ENCODE measurements at places on chromosomes 11 and 22. TPM values are rescaled to one million over a fixed set of nuclear protein-coding genes. Genes with fewer than 3 reads are reported as not detected.

GRK3 gene
- 13.5 TPM for total RNA-seq

FOLR1 gene
- 1.2 TPM for total RNA-seq

MRGPRX4 gene
- not detected for total RNA-seq

ATL3 gene
- 89.3 TPM for total RNA-seq

MS4A4E gene
- total RNA-seq, result 7.1 TPM

DNA sequence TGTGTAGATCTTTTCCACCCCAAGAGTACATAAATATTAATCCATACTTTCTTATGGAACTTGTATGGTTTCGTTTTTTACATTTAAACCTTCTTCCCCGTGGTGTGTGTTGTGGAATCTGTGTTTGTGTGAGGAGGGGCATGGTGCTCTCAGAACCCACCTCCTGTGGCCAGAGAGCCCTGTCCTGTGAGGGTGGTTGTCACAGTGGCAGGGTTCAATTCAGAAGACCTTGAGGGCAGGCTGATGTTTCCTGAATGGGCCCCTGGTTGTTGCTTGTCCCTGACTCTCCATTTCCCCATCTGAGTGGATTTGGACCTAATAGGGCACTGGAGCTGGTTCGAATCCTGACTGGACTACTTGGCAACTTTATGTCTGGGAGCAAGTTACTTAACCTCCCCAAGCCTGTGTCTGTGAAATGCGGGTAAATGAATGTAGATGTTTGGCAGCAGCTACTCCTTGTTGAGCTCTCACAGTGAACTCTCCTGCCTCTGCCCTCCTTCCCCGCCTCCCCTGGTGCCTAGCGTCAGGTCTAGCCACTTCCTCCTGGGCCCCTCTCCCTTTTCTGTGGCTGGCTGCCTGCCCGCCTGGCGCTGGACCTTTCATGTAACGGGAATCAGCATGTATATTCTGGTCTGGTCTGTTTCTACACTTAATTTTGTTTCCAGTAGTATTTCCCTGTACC, 7.3 kb downstream of the NEAT1 start:
- DNase-seq, result peak; percentile 83

DNA sequence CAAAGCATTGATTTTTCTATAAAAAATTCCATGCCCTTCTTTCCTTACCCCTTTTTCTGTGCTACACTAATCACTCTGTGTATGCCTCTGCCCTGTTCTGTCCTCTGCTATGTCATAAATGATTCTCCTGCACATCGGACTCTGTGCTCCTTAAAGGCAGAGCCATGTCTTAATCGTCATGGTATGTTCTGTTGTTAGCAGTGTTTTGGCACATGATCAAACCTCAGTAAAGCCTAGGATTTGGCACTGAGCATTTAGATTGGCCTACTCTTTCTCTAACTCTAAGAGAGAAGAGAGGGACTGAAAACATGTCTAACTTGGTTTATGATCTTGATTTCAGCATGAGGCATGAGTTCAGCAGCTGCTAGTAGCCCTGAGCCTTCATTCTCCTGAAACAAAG, 266.9 kb downstream of the AASDHPPT start:
- no peak for DNase-seq

GRCh38 chr22:42327462-42328129, 57.1 kb upstream of the TCF20 start:
- no peak for DNase-seq

DNA sequence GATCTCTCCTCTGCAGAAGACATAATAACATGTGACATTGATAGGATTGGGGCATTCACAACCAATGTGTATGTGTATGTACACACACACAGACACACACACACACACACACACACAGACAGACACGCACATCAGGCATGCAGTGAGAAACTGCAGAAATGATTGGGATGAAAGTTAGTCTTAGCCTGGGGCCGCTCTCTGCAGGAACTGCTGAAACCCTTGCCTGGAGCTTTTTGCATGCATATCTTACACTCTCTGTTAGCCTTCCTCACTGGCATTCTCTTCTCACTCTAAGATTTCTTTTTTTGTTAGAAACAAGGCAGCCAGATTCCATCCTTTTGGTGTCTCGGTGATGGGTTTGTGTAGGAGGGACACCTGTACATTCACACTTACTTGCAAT, 337.9 kb downstream of the NELL1 start:
- no peak for DNase-seq

- no peak for DNase-seq
Measured at GRCh38 chr11:112584672-112585071, 324.0 kb upstream of the PLET1 start.

GRCh38 chr11:794766-795633, 3.1 kb downstream of the SLC25A22 start:
- no peak for DNase-seq

DNA sequence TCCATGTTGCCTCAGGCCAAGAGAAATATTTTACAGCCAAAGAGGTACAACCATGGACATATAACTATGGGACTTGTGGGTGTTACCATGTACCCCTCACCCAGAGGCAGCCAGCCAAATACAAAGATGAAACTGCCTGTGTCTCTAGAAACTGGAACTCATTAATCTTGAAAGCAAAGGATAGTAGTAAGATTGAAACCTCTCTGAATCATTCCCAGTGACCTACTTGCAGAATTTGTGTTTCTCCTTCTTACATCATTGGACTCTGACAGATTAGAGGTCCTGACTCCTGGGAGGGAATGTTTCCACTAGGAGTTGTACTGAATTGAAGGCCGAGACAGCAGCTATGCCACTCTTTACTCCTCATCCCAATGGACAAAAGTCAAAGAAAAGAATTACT, 257.4 kb upstream of the UBASH3B start:
- no peak for DNase-seq

DNA sequence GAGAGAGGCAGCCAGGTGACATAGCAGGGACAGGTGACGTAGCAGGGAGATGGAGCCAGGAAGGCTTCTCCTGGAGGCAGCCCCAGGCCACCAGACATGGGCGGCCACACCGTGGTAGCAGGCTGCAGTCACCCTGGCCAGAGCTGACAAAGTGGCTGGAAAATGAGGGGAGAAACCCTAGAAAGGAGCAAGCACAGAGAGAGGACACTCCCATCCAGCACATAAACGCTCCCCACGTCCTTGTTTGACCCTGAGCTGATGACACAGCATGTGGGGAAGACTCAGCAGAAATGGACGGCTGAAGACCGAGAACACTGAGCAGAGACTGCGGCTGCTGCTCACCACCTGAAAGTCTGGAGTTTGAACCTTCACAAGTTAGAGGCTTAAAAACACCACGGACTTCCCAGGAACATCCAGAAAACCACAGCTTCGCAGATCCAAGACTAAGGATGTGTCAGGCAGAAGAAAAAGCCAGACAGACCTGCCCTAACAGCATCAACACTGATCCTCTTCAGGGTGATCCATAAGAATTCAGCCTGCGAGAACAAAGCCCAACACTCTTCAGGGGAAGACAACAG, 28.7 kb downstream of the DRD4 start:
- no peak for DNase-seq

DNA sequence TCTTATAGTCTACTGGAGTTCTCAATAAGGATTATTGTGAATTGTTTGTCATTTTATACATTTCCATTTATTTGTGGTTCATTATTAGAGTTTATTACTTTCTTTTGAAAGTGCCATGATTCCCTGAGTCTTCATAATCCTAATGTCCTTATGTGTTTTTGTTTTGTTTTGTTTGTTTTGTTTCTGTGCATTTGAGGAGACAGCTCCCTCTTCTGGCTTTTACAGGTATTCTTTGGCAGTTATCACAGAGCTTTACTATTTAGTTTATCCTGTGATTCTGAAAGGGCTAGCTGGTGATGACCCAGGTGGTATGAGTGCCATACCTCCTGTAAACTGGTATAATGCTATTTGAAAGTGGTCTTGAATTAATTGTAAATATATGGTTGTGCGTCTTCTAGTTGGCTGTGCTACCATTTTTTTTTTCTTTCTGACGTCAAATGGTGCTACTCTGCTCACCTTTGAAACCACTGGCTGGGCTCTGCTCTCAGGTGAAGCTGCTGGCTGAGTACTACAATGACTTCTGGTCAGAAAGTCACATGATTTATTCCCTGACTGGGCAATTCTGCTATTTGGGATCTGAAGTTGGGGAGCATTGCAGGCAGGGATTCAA, 751.2 kb downstream of the JRKL start:
- DNase-seq, result no peak

DNA sequence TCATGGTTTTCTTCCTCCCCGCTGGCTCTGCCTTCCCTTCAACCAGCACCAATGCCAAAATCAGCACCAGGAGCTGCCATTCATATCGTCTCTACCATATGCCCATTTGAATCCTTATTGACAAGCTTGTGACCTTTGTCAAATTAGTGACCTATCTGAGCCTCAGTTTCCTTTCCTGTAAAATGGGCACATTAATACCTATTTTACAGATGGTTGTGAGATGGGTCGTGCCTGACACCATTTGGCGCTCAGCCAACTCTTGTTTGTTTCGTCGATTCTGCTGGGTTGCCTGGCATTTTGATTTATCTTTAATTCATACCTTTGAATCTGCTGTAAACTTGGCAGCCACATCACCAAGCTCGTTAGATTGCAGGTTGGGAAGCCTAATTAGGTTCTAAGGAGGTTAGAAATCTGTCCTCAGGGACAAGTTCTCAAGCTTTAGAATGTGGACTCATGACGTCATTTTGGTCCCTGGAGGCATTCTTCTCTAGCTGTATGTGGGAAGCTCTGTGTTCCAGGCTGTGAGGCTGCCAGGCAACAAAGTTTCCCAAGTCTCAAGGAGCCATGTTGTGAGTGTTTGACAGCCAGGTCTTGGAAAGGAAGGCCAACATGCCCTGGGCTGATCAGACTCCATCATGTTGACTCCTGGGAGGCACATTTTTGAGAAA, 61.0 kb downstream of the RPS6KA4 start:
- DNase-seq, result no peak

DNA sequence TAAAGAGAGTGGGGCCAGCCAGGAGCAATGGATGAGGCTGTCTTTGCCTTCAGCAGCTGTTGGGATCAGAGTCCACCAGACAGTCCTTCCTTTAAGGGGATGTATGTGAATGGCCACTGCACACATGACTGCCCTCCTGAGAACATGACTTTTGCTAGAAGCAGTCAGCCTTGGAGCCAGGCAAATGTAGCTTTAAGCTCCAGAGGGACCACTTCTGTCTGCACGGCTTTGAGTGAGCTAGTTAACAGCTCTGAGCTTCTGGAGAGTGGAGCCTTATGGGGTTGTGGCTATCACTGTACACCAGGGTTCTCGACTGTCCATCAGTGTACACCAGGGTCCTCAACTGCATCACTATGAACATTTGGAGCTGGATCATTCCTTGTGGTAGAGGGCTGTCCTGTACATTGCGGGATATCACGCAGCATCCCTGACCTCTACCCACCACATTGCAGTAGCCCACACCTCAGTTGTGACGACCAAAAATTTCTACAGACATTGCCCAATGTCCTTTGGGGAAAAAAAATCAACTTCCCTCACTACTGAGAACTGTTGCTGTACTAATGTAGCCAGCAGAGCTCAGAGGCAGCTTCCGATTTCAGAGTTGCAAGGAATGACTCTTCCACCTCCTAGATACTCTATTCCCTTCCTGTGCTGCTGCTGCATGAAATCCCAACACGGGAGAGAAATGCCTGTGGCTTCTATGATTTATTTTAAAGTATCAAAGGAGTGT, 169.4 kb downstream of the MYO18B start:
- DNase-seq, result no peak

DNA sequence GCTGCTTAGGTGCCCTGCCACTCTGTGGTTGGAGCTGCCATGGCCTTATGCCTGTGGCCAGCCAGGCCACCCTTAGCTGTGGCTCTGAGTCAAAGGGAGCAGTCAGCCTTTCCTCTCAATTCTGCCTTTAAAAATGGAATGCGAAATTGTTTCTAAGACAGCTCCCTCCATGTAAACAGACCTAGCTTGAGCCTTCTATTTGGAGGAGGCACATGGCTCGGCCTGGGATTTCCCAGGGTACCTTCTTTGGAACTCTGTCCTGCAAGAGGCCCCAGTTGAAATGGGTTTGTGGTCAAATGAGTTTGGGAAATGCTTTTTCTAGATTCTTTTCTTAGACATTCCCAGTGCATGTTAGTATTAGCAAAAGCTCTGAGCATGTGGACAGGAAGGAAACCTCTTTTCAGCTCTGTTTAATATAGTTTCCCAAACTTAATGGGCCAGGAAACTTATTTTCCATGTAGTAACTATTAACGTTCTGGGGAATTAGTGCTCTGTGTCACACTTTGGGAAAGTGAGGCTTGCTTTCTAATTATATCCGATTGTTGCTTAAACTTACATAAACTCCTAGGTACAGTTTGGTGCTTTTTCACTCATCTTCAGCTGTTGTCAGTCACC, 7.8 kb downstream of the PHOX2A start:
- DNase-seq, result no peak

All from sciatic nerve (tissue), 2 donors.